Fibroblast of lung (primary cell): ENCODE measurements at places on chromosomes 11 and 22. TPM values are rescaled to one million over a fixed set of nuclear protein-coding genes. Genes with fewer than 3 reads are reported as not detected.

TEX12 gene
- 0.09 TPM in 1 of 2 replicates, not detected in the other for polyA plus RNA-seq

IGLL1 gene
- not detected in 2 replicates for polyA plus RNA-seq

TRIM51 gene
- not detected in 2 replicates for polyA plus RNA-seq

VSIG10L2 gene
- polyA plus RNA-seq: not detected in 2 replicates

SH3BP1 gene
- 2.9 and 5.5 TPM in 2 replicates for polyA plus RNA-seq

UPK3A gene
- polyA plus RNA-seq: not detected in 2 replicates

HMBS gene
- polyA plus RNA-seq: 23.8 and 36.6 TPM in 2 replicates

MPEG1 gene
- not detected in 2 replicates for polyA plus RNA-seq

PANX3 gene
- polyA plus RNA-seq: not detected in 2 replicates

EIF1AD gene
- 26.2 and 30.0 TPM in 2 replicates for polyA plus RNA-seq

RFPL2 gene
- polyA plus RNA-seq: not detected in 2 replicates

FADD gene
- polyA plus RNA-seq: 25.4 and 26.3 TPM in 2 replicates

LMO2 gene
- polyA plus RNA-seq: 0.03 and 0.15 TPM in 2 replicates

APOL6 gene
- 11.8 and 18.7 TPM in 2 replicates for polyA plus RNA-seq

OOSP4B gene
- polyA plus RNA-seq: not detected in 2 replicates

PIH1D2 gene
- polyA plus RNA-seq: 1.7 and 1.9 TPM in 2 replicates

HMGXB4 gene
- polyA plus RNA-seq: 31.2 and 35.0 TPM in 2 replicates

NLRP10 gene
- 2.2 and 4.8 TPM in 2 replicates for polyA plus RNA-seq

DGAT2 gene
- 0.32 and 0.77 TPM in 2 replicates for polyA plus RNA-seq

PAX6 gene
- polyA plus RNA-seq: 0.44 TPM in 2 replicates

PGR gene
- 0.19 and 0.41 TPM in 2 replicates for polyA plus RNA-seq

MUC6 gene
- not detected in 2 replicates for polyA plus RNA-seq
